ENCODE measurements at places on chromosomes 16 and 17.

DNA sequence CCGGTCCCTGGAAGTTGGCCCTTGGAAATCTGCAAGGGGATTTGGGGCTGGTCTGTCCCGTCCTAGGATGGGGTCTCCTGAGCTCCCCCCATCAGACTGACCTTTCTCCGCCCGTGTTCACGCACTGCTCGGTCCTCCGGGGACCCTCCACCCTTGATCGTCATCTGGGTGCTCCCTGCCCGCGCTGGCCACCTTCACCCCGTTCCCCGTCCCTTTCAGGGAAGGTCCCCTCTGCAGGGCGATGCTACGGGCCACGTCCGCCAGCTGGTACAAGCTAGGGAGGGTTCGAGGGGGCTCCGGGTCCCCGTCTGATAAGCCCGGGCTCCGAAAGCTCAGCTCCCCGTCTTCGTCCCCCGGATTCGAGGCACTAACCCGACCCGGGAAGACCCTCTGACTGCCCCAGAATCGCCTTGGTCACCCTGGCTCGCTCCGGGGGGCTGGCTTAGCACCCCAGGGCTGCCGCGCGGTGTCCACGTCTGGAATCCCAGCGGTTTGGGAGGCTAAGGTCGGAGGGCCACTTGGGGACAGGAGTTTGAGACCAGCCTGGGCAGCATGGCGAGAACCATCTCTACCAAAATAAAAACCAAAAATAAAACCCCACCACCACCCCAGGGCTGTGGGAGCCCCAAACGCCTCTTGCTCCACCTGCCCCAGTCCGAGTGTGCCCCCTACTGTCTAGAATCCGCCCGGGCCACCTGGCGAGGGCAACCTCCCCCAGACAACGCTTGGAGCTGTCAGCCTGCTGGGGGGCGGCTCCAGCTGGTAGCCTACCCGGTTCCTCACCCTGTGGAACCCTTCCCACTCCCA is 1.1 kb upstream of the SLC43A2 start:
- no peak for DNase-seq

- DNase-seq = no peak
Observed at GRCh38 chr17:80779961-80780380, 211.7 kb upstream of the CHMP6 start.

DNA sequence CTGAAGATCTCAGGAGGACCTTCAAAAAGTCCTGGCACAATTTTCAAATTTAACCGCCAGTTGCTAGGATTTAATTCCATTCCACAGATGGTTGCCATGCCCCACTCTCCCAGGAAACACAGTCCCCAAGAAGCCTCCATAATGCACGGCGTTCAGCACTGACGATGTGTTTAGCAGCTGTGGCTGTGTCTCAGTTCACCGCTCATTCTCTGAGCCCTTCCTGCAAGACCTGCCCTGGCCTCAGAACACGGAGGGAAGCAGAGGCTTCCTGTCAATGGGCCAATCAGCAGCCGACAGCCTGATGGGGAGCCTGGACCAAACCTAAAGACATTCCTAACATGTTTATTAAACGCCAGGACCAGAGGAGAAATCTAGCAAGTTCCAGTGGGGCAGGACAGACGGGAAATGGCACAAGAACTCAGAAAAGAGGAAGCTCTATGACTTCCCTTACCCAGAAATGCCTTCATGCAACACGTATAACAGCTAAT is 4.9 kb downstream of the MYLK3 start:
- no peak for DNase-seq

GRCh38 chr17:13393841-13394710 is 207.7 kb downstream of the HS3ST3A1 start:
- peak; percentile 87 for DNase-seq

DNA sequence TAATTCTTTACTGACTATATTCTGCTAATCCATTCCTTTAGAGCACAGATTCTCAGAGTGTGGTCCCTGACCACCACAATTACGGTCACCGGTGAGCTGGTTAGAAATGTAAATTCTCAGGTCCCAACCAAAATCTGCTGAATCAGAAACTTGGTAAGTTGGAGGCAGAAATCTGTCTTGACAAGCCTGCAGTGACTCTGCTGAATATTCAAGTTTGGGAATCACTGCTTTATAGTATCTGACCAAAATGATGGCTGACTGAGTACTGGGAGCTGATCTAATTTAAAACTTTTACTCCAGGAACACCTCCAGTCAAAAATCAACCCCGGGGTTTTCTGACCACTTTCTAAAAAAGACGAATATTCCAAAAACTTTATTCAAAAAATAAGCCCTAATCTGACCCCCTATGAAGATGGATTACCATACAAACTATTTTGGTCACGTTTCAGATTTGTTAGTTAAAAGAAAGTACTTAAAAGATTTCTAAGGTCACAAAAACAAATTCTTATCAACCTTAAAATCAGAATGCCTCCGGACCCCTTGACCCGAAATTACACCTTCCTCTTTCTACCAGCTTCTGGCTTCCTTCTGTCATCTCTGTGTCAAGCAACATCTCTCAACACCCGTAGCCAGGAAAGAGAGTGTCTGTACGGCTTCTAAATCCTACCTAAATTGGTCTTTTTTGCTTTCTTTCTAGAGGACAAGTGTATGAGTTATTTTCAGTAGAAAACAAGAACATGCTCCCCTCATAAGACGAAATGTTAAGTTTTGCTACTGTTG is 38.6 kb downstream of the CREBBP start:
- DNase-seq = no peak

- no peak for DNase-seq
Observed at GRCh38 chr16:55592306-55592705, 25.8 kb downstream of the CAPNS2 start.

- DNase-seq = no peak
Observed at GRCh38 chr17:79022507-79022991, 1.4 kb upstream of the C1QTNF1 start.

DNA sequence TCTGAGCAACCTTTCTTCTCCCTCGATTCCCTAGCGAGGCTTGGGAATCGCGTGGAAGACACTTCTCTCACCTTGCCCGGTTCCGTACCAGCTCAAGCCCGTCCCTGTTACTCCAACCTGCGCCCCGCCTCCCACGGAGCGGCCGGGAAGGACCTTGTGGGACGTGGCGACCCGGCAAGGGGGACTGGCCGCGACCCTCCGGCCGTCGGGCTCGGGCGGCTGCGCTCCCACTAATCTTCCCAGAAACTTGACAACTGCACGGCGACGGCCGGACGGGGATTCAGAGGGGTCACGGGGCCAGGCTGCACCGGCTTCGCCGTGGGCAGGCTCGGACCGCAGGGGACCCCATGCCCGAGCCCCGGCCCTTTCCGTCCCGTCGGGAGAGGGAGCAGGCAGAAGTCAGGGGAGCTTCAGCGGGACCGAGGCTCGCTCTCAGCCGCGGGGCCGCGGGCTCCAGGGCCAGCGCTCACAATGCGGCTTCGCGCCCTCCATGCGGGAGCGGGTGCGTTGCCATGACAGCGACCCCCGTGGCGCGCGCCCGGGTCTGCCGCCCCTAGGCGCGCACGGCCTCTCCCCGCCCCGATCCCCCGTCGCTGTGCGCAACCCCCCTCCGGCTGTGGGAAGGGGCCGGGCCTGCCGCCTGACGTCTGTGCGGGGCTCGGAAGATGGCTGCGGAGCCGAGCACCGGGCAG is at the start of gene SGSM2:
Gene SGSM2 (plus strand): TSS at position 650 of the 692 bp plus-strand sequence. CDS start 188 bp downstream, outside the sequence.
- no peak for DNase-seq

DNA sequence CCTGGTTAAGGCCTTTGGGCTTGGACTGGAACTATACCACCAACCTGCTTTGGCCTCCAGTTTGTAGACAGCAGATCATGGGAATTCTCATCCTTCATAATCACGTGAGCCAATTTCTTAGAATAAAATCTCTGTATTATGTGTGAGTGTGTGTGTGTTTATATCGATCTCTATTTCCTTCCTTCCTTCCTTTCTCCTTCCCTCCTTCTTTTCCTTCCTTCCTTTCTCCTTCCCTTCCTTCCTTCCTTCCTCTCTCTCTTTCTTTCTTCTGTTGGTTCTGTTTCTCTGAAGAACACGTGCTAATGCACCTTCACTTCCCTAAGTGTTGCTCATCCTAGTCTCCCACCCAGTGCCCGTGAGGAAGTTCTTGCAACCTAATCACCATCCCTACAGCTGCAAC is 35.5 kb upstream of the PHB1 start:
- DNase-seq = no peak

DNA sequence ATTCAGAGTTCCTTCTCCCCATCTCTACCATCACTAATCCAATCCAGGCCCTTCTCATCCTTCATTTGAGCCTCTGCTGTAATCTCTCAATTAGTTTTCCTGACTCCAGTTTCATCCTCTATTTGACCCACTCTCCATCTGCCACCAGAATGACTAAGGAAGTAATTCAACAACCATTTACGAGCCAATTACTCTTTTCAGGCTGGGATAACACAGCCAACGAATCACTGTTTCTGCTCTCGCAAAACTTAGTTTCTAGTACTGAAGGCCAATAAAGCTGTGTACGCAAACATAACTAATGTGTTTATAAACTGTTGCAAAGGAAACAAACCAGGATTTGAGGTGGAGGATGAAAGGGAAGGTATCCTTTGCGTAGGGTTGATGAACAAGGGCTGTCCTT is 53.7 kb downstream of the MAP2K6 start:
- no peak for DNase-seq

DNA sequence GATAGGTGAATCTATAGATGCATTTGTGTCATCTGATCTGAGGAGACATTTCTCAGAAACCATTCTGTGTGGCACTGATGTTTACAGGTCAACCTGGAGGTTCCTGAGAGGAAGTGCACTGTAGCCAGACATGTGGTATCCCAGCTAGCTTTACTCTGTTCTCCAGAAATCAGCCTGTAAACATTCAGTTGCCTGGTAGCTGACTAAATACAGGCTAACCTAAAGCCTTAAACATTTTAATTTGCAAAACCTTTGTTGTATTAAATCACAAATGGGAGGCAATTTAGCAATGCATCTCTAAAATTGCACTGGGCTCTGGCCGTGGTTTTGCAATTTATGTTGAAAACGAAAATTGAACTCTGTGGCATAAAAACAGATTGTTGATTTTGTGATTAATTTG is 207.6 kb downstream of the FTO start:
- DNase-seq = no peak

- no peak for DNase-seq
Observed at GRCh38 chr17:32904891-32905290, 23.1 kb upstream of the TMEM98 start.

DNA sequence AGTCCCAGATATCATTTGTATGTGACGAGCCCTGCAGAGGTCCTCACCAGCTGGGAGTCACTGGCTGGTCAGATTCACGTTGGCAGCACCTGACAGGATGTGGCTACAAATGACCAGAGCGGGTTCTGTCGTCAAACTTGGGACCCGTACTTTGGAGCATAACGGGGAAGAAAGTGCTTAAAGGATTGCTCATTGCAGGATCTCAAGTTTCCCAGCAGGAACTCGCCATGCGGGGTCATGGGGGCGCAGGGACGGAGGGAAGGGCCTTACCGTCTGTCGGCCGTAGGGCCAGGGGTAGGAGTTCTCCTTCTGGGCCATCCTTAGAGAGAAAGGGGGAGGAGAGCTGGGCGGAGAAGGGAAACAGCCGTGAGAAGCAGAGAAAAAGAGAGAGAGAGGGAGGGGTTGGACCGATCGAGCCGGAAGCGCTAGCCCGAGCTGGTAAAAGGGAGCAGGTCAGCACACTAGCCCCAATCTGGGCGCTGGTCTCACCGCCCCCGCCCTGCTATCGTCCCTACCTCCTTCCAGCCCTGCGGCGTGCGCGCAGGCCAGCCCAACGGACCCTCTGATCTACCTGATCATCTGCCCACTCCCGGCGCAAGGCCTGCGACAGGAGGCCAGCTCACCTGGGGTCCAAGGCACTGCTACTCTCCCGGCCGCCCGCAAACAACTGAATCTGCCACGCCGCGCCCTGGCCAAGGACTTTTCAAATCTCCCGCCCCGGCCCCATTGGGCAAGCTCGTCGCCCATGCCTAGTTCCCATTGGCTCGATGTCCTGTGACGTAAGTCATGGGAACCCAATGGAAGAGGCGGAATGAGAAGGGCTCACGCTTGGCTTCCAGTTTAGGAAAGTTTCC is at the start of gene AURKB:
Gene AURKB (minus strand): TSS at position 669 of the 854 bp plus-strand sequence. CDS start 351 bp downstream, at position 318.
- peak; percentile 93 for DNase-seq

DNA sequence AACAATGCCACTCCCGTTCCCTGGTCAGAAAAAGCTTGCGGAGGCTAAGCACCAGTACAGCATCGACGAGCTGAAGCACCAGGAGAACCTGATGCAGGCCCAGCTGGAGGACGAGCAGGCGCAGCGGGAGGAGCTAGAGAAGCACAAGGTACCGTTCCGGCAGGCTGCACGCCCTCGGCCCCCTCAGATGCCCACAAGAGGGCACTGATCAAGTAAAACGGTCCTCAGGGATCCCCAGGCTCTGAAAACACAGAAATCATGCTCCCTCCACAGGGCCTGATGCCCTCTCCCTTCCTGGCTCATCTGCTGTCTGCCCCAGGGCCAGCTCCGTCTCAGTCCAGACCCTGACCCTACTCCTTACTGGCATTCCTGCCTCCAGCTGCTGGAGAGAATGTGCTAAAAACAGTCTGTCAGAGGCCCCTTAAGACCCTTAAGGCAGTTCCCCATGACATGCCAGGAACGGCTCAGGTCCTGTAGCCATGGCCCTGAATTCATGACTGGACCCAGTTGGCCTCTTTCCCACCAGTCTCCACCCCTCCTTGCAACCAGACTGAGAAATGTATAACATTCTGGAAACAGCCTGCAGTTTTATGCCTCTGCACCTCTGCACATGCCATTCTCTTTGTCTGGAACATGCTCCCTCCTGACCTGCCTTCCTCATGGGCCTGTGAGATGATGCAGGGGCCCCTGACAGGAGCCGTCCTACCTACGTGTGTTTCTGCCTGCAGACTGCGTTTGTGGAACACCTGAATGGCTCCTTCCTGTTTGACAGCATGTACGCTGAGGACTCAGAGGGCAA is 21.8 kb downstream of the DRC3 start:
- no peak for DNase-seq

DNA sequence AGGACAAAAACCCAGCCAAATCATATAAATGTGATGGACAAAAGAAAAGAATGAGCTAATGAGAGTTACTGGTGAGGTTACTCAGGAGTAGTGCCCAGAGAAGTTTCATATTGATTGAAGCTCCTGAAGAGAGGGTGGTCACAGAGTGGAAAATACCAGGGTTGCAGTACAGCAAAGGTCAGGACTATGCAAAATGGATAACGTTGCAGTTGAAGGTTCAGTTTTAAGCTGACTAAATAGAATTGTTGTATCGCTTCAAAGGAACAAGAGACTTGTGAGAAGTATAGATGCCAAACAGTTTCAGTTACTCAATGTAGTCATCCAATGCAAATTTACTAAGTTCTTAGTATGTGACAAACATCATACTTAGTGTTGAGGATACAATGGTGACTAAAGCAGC is 47.1 kb downstream of the ABCA8 start:
- DNase-seq = no peak

All from non-pigmented ciliary epithelial cell (primary cell).